ENCODE measurements at places on chromosomes 12 and 14.

- no peak for DNase-seq
Observed at GRCh38 chr12:121255433-121255832, 41.1 kb downstream of the CAMKK2 start.

- no peak for DNase-seq
Observed at GRCh38 chr14:54695196-54695595, 128.3 kb downstream of the SAMD4A start.

DNA sequence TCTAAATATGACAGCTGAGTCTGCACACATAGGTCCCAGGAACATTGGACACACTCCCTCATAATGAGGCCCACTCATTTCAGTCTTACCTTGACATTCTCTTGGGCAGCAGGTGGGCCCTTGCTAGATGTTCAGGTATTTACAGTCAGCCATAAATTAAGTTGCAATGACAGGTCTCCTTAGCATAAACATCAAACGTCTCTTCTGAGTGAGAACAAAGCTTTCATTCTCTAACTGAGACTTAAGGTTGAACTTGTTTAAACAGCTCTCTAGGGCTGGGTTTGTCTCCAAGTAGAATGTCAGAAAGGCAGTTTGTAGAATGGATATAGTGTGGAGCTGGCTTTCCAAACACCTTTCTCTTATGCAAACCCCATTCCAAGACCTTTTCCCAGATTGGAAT lies 10.3 kb downstream of the ACVR1B start:
- no peak for DNase-seq

DNA sequence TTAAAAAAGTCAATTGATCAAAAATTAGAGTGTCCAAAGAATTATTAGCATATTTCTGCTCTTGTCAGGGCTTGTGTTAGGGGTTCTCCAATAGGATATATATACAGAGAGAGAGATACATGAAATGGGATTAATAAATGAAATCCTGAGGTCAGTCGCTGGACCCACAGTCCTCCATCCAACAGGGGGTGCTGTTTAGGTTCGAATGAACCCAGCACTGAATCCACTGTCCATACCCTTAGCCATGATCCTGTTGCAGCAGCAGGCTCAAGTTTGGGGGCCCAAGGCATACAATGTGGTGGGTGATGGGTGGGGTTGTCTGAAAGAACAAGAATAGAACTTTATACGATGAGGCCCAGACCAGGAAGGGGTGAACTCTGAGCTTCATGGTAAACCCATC lies 780 bp upstream of the MYO1H start:
- no peak for DNase-seq

DNA sequence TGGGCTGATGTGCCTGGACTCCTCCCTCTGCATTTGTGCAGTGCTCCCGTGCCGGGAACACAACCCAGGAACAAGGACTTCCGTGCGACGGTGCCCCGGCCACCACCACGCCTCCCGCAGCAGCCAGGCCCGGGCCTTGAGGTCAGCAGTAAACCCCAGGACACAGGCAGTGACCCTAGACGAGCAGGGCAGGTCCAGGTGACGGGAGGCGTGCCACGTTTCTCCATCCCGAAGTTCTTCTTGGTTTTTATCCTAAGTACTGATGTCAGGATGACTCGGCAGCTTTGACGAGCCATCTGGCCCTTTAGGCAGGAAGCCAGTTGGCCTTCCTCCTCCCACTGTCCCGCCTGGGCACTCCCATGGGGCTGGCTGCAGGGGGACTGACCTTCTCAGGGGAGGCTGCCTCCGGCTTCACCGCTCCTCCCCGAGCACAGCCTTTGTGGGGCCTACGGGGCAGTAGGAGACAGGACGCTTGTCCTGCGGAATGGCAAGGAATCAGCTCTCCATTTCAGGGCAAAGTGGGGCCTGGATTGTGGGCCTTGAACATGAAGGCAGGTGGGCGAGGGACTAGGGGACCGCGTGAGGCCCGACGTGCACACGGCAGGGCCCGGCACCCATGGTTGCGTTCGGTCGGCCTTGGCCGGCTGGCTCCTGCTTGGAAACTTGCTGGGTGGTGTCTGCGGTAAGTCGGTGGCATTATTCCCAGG lies 94.1 kb downstream of the FBXL14 start:
- no peak for DNase-seq

GRCh38 chr14:89588840-89589296 lies 171.8 kb upstream of the FOXN3 start:
- DNase-seq = no peak

DNA sequence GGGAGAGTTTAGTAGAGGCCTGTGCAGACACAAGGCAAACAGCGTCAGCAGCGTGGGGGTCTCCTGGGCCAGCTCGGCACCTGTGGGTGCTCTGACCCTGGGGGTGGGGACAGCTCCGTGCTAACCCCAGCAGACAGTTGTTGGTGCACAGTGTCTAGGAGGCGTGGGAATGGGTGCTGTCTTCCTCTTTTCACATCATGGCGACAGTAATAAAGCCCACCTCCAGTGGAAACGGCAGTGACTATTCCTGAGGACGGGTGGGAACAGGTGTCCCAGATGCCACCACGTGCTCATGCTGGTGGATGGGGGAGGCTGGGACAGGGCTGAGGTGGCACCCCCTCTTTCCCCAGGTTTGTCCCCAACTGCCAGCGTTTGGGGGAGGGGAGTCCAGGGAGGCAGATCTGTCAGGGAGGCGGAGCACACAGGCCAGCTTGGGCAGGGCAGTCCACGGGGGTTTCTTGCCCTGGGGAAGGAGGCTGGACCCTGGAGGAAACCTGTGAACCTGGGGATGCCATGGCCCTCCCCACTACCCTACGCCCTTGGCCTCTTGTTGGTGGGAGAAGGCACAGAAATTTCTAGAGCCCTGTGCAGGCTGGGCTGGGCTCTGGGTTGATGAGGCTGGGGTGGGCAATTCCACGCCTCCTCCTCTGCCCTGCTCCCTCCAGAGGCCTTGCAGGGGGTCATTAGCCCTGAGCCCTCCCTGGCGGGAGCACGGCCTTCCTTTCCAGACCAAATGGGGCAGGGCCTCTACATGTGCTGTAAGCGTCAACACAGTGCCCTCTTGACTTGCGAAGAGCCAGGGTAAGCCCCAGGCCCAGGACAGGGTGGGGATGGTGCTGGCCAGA lies 3.8 kb downstream of the ZBTB42 start:
- DNase-seq = no peak

Measured in stimulated activated CD4-positive, alpha-beta T cell treated with anti-CD3 and anti-CD28 coated beads, Interleukin-4, amount 100 ng/mL, for 4 hours (primary cell).